ENCODE measurements at places on chromosomes 1 and 21.

GRCh38 chr1:106278716-106279115 lies 777.8 kb upstream of the PRMT6 start:
- DNase-seq: no peak

DNA sequence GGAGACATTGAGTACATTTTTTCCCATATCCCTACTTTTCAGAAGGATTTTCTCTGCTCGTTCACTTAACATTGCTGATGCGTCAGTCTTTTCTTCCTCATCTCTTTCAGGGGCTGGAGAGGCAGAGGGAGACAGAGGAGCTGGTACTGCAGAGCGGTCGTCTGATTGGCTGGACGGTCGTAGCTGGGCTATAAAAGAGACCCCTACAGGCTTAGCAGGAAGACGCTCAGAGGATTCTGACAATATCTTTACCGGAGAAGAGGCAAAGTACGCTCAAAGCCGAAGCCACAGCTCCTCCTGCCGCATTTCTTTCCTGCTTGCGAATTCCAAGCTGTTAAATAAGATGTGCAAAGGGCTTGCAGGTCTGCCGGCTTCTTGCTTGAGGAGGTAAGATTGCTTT lies at the start of gene RGS4:
Gene RGS4 (plus strand): TSS at position 220 of the 400 bp plus-strand sequence. CDS start 124 bp downstream, at position 344.
- DNase-seq: no peak

DNA sequence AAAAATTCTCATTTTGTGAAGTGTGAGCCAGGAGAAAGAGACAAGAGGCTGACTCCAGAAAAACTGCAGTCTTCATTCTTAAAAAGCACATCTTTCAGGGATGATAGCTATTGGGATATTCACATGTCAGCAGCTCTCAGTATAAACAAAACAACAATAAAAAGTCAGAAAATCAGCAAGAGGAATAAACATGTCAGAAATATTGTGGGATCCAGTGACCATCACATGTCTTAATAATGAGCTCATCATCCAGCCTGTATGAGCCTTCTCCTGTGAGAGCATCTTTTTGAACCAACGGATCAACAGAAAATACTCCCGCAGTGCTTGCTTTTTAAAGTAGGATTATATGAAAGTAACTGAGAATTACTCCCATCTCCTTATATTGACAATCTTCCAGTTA lies 241.6 kb downstream of the SMYD3 start:
- DNase-seq: no peak

DNA sequence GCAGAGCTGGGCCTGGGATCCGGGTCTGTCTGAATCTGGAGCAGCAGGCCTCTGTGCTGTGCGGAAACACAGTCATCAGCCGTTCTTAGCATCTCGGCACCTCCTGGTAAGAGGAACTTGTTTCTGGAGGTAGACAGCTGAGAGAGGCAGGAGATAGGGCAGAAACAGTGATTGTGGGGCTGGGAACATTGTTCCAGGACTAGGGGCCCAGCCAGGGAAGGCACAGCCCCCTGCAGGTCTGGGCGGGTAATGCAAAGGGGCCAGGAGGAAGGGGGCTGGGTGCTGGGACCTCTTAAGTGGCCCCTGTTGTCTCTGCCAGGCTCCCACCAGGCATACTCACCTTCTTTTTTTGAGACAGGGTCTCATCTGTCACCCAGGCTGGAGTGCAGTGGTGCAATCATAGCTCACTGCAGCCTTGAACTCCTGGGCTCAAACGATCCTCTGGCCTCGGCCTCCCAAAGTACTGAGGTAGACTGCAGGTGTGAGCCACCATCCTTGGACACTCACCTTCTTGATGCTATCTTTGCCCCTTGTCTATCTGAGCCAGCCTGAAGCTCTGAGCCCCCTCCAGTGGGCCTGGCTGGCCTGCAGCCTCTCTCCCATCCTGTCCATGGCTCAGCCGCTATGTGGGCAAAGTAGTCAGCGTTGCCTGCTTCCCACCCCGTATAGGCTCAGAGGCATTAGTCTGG lies 134.3 kb upstream of the ZBTB40 start:
- no peak for DNase-seq

DNA sequence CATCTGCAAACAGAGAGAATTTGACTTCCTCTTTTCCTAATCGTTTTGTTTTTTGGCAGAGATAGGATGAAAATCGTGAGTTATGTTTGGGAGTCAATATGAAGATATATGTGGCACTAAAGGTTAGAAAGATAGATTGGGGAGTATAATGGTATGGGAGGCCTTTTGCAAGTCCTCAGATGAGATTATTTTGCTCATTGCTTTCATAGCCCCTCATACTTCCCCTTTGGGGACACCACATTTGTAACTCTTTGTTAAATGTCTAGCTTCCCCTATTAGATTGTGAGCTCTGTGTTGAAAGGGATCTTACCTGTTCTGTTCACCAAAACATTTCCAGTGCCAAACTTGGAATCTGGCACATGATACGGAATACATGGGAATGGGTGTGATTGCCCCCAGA lies 30.2 kb downstream of the RAVER2 start:
- no peak for DNase-seq

DNA sequence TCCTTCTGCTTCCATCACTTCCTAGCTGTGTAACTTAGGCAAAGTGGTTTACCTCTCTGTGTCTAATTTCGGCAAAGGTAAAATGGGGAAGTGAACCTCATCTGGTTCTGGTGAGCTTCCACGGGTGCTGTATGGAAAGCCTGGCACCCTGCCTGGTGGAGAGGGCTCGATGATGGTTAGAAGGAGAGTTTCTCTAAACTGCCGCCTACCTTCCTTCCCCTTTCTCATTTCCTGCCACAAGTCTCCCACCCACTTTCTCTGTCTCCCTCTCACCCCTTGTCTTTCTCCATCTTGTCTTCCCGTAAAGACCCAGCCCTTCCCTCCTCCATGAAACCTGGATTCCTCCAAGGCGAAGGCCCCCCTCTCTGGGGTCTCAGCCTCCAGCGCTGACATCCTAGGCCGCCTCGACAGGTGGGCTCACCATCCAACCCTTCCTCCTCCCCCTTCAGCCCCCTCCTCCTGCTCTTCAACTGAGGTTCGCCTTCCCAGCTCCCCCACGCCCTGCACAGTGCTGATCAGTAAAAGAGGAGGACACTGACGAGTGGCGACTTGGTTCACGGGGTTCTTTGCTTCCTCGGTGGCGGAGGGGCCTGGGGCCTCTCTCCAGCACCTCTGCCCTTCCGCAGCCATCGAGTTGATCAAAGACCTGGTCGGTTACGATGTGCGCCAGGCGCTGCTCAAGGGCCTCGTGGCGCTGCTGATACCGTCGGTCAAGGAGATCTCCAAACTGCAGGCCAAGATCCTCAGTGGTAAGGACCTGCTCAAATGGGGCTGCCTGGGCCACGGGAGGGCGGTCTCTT lies 7.3 kb downstream of the RNU5D-1 start:
- peak; percentile 39 for DNase-seq

- no peak for DNase-seq
Observed at GRCh38 chr1:226427131-226427530, 19.2 kb upstream of the PARP1 start.

GRCh38 chr1:30044656-30045144 lies 678.7 kb downstream of the MATN1 start:
- DNase-seq: no peak

- no peak for DNase-seq
Observed at GRCh38 chr1:41446851-41447610, 37.5 kb downstream of the EDN2 start.

- DNase-seq: peak; percentile 71
Observed at GRCh38 chr1:20485527-20486456, at the start of gene CAMK2N1. Gene CAMK2N1 (minus strand): TSS chr1:20486210. CDS start chr1:20485379, 831 bp downstream.

DNA sequence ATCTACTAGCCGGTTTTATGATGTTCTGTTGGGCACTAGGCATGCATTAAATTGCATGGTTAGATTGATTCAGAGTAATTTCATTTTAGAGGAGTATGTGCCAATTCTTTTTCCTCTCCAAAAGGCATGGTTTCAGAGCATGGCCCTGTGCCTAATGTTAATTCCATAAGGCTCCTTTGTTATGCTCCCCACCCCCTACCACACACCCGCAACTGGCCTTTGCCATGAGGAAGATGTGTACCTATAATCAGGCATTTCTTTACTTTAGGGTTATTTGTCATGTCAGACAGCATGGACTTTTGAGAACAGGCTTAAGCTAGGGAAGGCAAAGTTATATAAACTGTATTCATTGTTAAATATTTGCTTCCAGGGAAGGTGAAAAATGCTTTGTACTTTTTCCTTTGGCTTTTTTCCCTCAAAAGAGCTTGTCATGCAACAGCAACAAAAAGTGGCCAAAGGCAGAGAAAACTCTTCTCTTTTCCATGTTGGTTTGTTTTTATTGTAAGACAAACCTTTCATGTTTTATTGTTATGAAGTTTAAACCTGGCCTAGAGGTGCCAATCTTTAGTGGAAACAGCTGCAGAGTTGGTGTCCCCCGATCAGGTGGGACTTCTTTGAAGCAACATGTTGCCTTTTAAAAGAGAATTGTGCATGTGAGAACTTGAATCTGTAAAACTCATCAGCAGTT lies 24.3 kb upstream of the NBL1 start:
- no peak for DNase-seq

Measured in CD4-positive, alpha-beta T cell treated with Interleukin-17A for 1 hour (primary cell).